ENCODE measurements at places on chromosomes 13 and 19.

DNA sequence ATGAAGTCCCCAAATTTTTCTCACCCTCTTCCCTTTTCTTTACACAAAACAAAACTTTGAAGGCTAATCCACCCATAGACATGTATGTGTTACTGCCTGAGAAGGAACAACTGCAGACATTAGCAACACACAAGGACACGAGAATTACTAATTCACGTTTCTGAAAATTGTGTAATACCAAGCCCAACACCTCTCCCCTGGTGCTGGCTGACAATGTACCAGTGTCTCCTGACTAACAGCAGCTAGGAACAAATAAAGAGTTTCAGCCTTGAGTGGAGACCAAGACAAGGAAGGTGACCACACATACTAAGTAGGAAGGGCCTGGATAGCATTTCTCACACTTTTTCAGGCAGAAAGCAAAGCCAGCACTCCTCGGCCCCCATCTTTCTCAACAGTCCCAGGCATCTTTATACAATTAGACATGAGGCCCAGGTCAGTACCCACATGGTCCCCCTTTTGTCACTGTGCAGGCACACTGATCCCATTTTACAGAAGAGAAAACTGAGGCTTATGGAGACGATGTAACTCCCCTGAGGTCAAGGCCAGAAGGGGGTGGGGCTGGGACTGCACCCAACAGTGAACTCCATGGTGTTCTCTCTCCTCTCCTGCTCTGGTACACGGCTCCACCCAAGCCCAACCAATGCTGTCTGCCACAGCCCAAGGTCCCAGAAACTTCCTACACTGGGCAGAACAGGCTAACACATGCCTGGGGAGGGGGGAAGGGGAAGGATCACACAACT, 8.7 kb downstream of the BRD4 start:
- DNase-seq: no peak

DNA sequence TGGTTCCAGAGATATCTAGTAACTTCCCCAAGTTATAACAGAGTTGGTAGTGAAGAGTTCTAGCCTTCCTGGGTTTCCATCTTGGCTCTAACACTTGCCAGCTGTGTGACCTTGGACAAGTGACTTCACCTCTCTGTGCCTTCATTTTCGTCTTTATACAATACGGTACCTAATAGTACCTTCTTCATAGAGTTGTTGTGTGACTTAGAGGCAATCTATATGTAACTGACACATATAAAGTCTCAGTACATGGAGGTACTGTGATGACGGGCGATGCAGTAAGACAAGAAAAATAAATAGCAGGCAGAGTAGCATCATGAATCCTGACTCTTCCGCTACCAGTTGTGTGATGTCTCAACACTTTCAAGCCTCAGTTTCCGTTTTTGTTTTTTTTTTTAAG, 8.0 kb upstream of the CLASRP start:
- no peak for DNase-seq

- DNase-seq: no peak
Observed at GRCh38 chr13:30724778-30725177, 10.6 kb upstream of the ALOX5AP start.

DNA sequence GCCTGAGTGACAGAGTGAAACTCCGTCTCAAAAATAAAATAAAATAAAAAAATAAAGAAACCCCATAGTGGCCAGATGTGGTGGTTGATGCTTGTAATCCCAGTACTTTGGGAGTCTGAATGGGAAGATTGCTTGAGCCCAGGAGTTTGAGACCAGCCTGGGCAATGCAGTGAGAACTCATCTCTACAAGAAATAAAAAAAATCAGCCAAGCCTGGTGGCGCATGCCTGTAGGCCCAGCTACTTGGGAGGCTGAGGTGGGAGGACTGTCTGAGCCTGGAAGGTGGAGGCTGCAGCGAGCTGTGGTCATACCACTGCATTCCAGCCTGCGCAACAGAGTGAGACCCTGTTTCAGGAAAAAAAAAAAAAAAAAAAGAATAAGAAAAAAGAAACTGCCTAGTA, 53.8 kb downstream of the ZNF627 start:
- DNase-seq: no peak

GRCh38 chr19:35328851-35329285, at the start of gene CD22:
Gene CD22, plus strand, starts transcription at chr19:35329187. Its CDS starts 2,854 bp downstream, at chr19:35332041.
- no peak for DNase-seq

DNA sequence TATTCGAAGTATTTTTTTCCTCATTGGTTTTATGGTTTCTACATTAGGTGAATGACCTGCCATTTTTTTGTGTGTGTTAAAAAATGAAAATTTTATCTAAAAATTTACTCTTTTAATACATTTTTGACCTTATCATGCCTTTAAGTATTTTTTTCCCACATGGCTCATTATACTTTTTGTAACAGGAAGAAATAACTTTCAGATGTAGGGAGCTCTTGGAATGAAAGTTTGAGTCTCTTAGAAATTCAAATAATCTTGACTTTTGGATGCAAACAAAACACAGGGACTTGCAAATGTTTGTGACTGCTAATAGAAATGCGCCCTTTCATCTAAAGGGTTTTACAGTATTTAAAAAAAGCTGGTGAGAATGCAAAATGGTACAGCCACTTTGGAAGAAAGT, 457.9 kb downstream of the KLF5 start:
- no peak for DNase-seq

GRCh38 chr13:40509876-40510275, 156.6 kb downstream of the FOXO1 start:
- DNase-seq: no peak

DNA sequence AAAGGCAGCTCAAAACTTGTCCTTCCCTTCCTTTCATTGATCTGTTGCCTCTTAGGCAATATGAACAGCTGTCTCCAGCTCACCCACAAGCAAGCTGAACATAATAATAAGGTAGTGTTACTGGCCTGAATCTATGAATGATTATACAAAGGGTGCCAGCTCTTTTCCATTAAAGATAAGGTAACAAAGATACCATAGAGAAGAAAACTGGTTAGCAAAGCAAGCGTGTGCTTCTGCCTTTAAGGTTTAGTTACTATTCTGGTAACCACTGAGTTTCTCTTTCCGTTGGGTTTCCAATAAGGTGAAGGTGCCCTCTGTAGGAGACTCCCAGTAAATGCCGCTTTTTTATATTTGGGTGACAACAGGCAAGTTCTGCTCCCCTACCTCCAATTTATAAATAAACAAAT, 12.1 kb upstream of the DACH1 start:
- DNase-seq: no peak

DNA sequence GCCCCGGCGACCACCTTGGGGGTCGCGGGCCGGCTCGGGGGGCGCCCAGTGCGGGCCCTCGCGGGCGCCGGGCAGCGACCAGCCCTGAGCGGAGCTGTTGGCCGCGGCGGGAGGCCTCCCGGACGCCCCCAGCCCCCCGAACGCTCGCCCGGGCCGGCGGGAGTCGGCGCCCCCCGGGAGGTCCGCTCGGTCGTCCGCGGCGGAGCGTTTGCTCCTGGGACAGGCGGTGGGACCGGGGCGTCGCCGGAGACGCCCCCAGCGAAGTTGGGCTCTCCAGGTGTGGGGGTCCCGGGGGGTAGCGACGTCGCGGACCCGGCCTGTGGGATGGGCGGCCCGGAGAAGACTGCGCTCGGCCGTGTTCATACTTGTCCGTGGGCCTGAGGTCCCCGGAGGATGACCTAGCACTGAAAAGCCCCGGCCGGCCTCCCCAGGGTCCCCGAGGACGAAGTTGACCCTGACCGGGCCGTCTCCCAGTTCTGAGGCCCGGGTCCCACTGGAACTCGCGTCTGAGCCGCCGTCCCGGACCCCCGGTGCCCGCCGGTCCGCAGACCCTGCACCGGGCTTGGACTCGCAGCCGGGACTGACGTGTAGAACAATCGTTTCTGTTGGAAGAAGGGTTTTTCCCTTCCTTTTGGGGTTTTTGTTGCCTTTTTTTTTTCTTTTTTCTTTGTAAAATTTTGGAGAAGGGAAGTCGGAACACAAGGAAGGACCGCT, 729 bp downstream of the STK11 start:
- DNase-seq: no peak

DNA sequence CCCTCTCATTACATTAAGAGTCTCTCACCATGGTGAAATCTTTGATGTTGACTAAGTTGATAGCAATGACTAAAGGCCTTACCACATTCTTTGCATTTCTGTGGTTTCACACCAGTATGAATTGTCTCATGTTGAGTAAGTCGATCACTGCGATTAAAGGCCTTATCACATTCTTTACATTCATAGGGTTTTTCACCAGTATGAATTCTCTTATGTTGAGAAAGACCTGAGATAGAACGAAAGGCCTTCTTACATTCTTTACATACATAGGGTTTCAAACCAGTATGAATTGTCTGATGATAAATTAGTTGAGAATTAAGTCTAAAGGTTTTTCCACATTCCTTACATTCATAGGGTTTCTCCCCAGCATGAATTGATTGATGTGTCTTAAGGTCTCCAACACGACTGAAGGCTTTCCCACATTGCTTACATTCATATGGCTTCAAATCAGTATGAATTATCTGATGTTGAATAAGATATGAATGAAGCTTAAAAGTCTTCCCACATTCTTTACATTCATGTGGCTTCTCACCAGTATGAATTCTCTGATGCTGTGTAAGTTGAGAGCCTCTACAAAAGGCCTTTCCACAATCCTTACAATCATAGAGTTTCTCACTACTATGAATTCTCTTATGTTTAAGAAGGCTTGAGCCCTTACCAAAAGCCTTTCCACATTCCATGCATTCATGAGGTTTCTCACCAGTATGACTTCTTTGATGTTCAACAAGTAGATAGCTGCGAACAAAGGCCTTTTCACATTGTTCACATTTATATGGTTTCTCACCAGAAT, 45.6 kb downstream of the ZNF283 start:
- no peak for DNase-seq
